Naive B cell (primary cell): ENCODE measurements at places on chromosomes 2 and 18.

DNA sequence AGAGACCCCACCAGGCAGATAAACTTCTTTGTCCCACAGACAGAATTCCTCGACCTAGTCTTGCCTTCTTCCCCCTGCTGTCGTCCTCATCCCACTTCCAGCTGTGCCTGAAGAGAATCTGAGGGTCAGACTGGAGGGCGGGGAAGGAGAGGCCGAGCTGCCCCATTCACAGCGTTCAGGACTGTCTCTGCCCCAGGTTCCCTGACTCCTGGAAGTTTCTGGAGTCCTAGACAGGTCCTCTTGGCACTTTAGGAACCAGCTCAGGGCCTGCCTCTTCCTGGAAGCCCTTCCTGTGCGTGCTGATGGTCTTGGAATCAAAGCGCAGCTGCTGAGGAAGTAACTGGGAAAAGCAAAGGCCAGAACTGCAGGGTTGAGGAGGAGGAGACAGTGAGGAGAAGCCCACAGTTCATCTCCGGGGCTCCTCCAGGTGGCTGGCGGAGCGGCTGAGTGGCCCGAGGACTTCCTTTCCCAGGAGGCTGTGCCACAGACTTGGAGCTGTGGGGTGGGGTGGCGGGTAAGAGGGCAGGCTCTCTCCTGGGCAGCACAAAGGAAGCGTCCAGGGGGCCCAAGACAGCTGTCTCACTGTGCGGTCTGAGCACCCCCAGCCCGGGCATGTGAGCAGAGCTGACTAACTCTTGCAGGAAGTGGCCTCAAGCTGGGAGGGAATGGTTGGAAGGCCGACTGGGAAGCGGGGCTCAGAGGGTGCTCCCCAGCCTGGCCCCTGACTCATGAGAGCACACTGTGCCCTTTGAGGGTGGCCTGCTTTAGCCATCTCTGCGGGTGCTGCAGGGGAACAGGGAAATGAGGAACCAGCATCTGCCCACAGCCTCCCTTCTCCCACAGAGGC is 39.5 kb downstream of the SDC1 start:
- no peak for DNase-seq

DNA sequence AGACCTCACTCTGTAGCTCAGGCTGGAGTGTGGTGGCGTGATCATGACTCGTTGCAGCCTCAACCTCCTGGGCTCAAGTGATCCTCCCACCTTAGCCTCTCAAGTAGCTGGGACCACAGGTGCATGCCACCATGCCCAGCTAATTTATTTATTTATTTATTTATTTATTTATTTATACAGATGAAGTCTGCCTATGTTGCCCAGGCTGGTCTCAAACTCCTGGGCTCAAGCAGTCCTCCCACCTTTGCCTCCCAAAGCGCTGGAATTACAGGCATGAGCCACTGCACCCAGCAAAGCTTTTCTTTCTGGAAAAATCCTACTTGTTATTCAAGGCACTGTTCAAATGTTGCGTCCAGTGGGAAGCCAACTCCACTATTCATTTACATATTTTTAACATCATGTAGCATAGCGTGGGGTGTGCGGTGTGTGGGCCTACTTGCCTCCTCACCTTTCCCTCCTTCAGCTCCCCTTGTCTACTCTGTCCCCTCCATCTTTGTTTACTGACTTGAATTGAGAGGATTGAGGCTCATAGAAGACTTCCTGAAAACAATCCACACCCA is 6.8 kb upstream of the RHOB start:
- DNase-seq, result no peak

DNA sequence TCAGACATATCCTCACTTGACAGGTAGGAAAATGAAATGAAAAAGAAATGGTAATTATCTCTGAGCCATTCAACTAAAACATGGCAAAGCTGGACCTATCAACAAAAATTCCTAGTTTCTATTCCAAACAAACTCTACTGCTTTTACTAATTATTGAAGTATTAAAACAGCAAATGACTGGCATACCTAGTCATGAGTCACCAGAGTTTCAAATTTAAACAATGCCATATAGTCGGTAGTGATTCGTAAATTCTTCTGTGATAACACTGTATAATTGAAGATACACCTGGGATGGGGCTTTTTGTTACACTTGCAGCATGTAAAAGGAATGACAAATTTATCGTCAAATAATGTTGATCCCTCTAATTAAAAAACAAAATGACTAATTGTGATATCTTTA is 153.1 kb upstream of the THUMPD2 start:
- DNase-seq, result no peak

DNA sequence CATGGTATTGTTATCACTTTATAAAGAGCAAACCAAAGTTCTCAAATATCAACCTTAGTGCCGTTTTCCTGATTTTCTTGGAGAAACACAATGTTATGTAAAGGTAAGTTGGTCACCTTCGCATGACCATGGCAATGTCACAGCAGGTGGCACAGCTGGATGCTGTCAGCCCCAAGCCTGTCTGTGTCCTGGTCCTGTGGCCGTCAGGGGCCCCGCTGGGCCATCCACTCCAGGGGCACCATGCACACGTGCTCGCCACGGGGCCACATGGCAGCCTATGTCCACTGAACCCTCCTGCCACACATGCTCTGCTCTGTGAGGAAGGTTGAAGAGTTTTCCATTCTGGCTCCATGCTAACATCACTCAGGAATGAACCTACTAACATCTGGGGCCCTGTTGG is 85.9 kb downstream of the EIPR1 start:
- no peak for DNase-seq

GRCh38 chr2:190277234-190278112 is 42.2 kb downstream of the HIBCH start:
- DNase-seq, result no peak

GRCh38 chr2:17638196-17638743 is 97.8 kb downstream of the VSNL1 start:
- no peak for DNase-seq

DNA sequence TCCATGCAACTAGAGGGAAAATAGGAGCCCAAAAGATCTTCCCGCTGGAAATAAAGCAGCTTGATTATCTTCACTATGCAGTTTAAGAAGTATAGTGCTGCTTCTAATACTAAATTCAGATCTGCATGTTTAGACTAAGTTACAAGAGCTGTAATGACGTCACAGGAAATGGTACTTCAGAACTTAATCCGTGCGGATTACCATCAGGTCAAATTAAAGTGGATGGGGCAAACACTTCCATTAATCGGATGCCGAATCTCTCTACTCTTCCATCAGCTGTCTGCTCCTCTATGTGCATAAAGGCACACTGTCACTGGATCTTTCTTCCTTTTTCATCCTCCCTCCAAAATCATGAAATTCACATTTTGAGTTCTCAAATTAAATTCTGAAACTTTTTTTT is 52.6 kb downstream of the TRAPPC12 start:
- no peak for DNase-seq

DNA sequence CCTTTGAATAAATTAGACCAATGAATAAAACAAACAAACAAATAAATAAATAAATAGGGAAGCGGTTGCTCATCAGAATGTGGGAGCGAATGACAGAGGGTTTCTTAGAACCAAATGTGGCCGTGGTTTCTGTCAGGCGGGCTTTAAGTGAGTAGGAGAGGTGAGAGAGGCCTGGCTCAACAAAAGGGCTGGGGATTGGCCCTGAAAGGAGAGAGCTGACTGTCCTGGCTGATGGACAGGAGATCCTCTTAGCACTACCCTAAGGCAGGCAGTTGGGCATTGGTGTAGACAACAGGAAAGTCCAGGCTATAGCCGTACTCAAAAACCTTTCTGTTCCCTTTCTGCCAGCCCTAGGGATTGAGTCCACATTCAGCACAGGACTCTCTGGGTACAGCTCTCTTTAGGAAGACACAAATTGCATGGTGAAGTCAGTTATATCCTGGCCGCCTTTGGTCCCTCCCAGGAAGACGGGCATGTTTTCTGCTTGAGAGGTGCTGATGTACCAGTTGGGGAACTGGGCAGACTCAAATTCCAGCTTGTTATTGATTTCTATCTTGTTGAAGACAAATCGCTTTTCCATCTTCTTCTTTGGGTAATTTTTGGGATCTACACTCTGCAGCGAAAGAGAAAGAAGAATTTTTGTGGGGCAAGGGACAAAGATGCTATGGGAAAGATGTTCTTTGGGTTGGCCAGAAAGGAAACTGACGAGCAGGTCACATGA is 6.5 kb downstream of the IL1B start:
- DNase-seq, result no peak

DNA sequence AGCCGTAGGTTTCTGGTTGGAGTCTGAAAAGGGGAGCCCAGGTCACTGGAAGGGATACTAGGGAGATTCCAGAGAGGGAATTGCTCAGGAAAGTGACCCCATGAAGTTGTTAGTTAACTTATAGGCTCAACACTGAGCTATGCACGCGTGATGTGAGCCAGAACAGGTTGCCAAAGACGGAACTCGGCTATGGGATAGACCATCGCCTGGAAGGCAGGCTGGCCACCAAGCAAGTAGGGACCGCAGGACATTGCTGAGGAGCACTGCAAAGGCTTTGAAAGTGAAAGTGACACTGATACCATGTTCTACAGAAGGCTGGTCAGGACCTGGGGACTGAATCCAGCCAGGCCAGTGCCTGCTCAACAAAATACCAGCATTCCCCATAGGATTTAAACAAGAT is 7.3 kb downstream of the FARP2 start:
- no peak for DNase-seq

GRCh38 chr2:184294831-184295230 is 303.5 kb upstream of the ZNF804A start:
- DNase-seq, result no peak

GRCh38 chr2:20532634-20533437 is 86.0 kb downstream of the RHOB start:
- DNase-seq, result no peak

GRCh38 chr18:76452357-76452756 is 42.7 kb downstream of the ZNF516 start:
- DNase-seq, result no peak

GRCh38 chr2:112137516-112138158 is 548 bp upstream of the FBLN7 start:
- no peak for DNase-seq

DNA sequence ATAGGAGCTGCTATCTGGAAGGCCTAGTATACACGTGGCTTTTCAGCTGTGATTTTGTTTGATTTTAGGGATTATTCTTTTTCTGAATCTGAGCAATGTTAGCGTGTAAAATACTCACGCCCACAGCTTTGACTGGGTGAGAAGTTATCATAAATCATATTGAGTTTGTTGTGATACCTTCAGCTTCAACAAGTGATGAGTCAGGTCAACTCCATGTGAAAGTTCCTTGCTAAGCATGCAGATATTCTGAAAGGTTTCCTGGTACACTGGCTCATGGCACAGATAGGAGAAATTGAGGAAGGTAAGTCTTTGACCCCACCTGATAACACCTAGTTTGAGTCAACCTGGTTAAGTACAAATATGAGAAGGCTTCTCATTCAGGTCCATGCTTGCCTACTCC is at the start of gene GKN1:
Gene GKN1 (plus strand): TSS at position 386 of the 400 bp plus-strand sequence. CDS start 42 bp downstream, outside the sequence.
- no peak for DNase-seq

GRCh38 chr2:57674025-57674424 is 372.6 kb upstream of the VRK2 start:
- DNase-seq, result no peak

GRCh38 chr2:211981451-211981850 is 557.2 kb downstream of the ERBB4 start:
- DNase-seq, result no peak

- DNase-seq, result no peak
These were observed 149.2 kb upstream of the NOSTRIN start for GRCh38 chr2:168652997-168653921.

DNA sequence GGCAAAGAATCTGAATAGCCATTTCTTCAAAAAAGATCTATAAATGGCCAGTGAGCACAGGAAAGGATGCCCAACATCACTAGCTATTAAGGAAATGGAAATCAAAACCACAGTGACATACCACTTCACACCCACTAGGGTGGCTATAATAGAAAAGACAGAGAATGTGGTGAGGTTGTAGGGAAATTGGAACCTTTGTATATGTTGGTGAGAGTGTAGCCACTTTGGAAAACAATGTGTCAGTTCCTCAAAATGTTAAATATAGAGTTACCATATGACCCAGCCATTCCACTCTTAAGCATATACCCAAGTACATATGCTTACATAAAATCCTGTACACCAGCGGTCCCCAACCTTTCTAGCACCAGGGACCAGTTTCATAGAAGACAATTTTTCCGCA is 152.8 kb downstream of the SMAD2 start:
- DNase-seq, result no peak

DNA sequence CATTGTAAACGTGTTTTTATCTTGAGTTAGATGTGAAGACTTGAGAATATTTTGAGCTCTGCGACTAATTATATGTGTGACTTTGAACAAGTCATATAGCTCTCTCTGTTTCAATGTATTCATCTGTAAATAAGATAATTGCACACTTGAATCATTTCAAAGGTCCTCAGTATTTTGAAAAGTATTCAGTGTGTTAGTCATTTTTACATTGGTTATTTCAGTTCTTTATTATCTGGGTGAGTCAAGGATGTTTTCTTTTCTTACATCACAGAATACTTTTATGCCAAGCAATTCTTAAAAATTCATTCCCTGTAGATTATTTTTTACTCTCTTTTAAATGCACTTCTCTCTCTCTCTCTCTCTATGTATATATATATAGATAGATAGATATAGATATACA is 1098.0 kb upstream of the ZEB2 start:
- no peak for DNase-seq

DNA sequence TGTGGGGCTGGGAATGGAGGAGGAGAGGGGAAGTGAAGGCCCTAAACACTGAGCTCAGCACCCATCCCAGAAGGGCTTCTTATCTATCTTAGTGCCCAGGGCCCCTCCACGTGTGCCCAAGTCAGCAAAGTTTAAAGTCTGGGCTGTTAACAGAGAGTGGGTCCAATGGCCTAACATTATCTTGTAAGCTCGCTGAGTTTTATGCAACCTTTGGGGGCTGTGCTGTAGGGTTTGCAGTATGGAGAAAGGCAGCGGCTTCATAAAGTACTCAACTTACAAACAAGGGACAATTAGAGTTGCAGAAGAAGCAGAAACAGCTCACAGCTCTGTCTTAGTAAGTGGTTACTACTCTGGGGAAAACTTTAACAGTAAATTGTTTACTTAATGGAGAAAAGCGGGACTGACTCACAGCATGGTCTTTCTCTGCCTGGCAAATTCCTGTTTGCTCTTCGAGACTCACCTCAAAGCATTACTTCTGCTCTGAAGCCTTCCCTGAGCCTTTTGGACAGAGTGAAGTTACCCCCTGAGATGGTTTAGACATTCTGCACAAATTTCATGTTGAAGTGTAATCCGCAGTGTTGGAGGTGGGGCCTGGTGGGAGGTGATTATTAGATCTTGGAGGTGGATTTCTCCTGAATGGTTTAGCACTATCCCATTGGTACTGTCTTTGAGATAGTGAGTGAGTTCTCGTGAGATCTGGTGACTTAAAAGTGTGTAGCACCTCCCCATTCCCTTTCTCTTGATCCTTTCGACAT is 9.0 kb downstream of the ENOSF1 start:
- no peak for DNase-seq

GRCh38 chr2:227610123-227610522 is 4.5 kb downstream of the SCYGR3 start:
- no peak for DNase-seq

GRCh38 chr18:14974576-14974975 is 226.6 kb downstream of the ANKRD30B start:
- no peak for DNase-seq

- no peak for DNase-seq
These were observed 34.3 kb upstream of the ATP6V1B1 start for GRCh38 chr2:70901227-70902066.

GRCh38 chr2:217475791-217476190 is 527.0 kb downstream of the TNS1 start:
- DNase-seq, result no peak

GRCh38 chr2:134420259-134420658 is 166.4 kb downstream of the MGAT5 start:
- no peak for DNase-seq

- no peak for DNase-seq
These were observed 9.1 kb downstream of the THNSL2 start for GRCh38 chr2:88179228-88179679.
